ENCODE measurements at places on chromosomes 11 and 22.

- no peak for DNase-seq
These were observed 30.8 kb downstream of the PDGFB start for GRCh38 chr22:39214006-39214382.

- peak; percentile 93 for DNase-seq
These were observed 18.2 kb downstream of the ADM start for GRCh38 chr11:10322830-10323792.

DNA sequence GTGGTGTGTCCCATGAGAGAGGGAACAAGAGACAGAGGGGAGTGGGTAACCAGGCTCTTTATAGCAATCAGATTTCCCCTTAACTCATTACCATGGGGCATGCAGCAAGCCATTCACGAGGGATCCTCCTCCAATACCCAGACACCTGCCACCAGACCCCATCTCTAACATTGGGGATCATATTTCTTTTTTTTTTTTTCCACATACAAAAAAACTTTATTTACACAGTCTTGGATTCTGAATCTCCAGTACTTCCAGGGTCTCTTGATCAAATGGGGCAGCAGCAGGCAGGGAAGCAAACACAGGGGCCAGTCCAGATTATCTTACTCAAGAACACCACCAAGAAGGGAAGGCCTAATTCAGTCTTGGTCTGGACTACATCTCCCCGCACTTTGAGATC is 4.3 kb downstream of the DLAT start:
- DNase-seq = no peak

DNA sequence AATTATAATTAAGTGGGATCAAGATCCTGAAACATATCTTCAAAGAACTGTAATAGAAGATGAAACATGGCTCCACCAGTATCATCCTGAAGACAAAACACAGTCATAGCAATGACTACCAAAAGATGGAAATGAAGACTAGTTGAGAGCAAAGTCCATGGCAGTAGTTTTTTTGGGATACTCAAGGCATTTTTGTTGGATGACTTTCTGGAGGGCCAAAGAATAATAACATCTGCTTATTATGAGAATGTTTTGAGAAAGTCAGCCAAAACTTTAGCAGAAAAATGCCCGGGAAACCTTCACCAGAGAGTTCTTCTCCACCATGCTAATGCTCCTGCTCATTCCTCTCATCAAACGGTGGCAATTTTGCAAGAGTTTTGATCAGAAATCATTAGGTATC is 809.4 kb upstream of the RAG2 start:
- peak; percentile 66 for DNase-seq

- DNase-seq = peak; percentile 55
These were observed 21.7 kb upstream of the PLAAT3 start for GRCh38 chr11:63635762-63636465.

- DNase-seq = no peak
These were observed 11.9 kb downstream of the SHISA8 start for GRCh38 chr22:41902932-41903421.

DNA sequence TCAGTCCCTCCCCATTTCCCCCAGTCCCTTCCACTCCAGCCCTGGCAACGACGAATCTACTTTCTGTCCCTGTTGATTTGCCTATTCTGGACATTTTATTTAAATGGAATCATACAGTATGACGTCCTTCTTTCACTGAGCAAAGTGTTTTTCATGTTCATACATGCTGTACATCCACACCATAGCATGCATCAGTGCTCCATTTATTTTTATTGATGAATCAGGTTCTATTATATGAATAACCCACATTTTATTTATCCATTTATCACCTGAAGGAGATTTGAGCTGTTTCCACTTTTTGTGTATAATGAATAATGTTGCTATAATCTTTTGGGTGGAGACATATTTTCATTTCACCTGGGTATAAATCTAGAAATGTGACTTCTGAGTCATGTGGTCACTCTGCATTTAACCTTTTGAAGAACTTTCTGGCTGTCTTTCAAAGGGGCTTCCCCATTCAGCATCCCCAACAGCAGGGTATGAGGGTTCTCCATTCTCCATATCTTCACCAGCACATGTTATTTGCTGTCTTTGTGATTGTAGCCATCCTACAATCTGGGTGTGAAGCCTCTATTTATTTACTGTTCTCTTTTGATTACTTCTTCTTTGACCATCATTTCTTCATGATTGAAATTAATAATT is 531.7 kb downstream of the ETS1 start:
- no peak for DNase-seq

GRCh38 chr22:30262917-30263741 is 3.5 kb downstream of the OSM start:
- peak; percentile 65 for DNase-seq

- no peak for DNase-seq
These were observed 1.5 kb downstream of the WNT7B start for GRCh38 chr22:45975164-45976161.

Data from fibroblast of upper back skin (primary cell).